ENCODE measurements at places on chromosomes 12 and 14. TPM values are rescaled to one million over a fixed set of nuclear protein-coding genes. Genes with fewer than 3 reads are reported as not detected.

Gene FANCM
- 11.9 TPM for total RNA-seq

DNA sequence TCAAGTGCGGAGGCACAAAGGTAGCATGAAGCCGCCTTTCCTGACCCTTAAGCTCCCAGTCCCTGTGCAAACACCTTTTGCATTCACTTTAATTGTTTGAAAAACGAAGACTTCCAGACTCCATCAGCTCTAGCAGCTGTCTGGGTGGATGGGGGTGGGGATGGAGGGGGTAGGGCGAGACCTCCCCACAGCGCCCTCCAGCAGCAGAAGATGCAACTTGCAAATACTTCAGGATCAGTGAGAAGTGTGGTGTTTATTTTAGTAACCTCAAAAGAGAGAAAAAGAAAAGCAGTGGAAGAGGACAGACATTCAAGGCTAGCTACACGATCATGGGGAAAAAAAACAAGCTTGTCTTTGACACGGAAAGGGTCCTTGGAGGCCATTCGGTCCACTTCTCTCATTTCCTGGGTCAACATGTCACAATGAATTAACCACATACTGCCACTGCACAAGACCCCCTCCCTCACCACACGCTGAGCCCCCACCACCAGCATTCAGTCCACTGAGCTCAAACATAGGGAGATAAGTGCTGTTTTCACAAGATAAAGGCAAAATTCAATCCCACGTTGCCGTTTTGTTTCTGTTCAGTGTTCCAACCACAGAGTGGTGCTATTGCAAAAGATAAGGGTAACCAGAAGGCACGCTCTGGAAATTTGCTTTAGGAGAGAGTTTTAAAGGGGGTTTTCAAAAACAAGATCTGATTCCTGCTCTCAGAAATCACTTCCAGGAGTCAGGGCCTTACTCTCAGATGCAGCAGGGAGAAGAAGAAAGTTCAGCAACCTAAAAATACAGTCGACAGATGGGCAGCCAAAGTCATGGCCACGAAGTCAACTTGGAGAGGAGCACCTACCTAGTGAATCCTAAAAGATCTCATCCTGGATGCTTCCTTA is 3.3 kb upstream of the NTF3 start:
- H3K36me3 ChIP-seq = no peaks in the 10 kb centered on the region
- H3K4me3 ChIP-seq = no peak overlapping the region
- no peak for DNase-seq
- H3K27me3 ChIP-seq = peaks cover 7% of the 10 kb centered on the region
- H3K27ac ChIP-seq = no peak overlapping the region

DNA sequence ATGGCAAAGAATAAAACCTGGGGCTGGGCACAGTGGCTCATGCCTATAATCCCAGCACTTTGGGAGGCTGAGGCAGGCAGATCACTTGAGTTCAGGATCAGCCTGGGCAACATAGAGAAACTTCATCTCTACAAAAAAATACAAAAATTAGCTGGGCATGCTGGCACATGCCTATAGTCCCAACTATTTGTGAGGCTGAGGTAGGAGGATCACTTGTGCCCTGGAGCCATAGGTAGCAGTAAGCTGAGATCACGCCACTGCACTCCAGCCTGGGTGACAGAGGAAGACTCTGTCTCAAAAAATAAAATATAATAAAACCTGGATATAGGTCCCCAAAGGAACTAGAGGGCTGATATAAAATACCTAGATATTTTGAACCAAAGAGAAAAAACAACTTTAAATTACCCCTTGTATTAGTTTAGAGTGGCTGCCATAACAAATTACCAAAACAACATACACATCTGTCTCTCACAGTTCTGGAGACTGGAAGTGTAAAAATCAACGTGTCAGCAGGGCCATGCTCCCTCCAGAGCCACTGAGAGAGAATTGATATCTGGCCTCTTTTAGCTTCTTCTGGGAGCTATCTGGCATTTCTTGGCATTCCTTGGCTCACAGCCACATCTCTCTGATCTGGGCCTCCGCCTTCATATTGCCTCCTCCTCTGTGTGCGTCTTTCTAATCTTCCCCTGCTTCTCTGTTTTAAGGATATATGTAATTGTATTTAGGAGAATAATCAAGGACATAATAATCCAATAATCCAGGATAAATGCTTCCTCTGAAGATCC is 47.9 kb upstream of the ATF7IP start:
- H3K27me3 ChIP-seq = no peaks in the 10 kb centered on the region
- no peaks in the 10 kb centered on the region for H3K36me3 ChIP-seq
- H3K27ac ChIP-seq = no peak overlapping the region
- no peaks in the 10 kb centered on the region for H3K4me1 ChIP-seq
- no peak overlapping the region for H3K4me3 ChIP-seq
- no peak for DNase-seq

DNA sequence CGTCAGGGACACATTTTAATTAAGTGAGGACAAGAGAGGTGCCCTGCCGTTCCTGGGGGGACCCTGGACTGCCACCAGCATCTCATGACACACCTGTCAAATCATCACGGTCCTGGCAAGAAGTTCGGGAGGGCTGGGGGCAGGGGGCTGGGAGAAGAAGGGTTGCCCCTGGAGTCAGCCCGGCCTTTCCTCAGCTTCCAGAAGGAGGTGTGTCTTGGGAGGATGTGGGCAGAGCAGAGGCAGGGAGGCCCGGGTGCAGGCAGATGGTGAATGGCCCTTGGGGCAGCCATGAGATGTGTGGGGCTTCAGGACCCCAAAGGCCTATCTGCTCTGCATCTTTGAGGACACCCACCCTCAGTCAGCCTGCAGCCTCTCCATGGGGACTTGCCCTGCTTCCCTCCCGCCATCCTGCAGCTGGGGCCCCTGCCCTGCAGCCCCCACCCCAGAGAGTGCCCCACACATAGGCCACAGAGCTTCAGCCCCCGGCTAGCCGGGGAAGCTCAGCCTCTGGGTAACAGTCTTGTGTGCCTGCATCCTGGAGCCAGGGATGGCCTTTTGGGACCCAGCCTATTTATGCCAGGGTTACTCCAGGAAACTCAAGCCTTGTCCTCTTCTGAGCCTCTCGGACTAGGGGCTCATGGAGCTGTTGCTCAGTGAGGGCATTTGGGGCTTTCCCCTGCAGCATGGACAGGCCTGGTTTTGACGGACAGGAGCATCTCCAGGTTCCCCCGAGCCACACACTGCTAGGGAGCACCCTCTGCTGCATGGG is 178.5 kb downstream of the KIF26A start:
- H3K27me3 ChIP-seq = peaks cover 18% of the 10 kb centered on the region
- no peak overlapping the region for H3K27ac ChIP-seq
- H3K4me1 ChIP-seq = no peaks in the 10 kb centered on the region
- H3K4me3 ChIP-seq = no peak overlapping the region
- H3K36me3 ChIP-seq = no peaks in the 10 kb centered on the region
- DNase-seq = no peak
